ENCODE measurements at places on chromosomes 2 and 18.

GRCh38 chr2:15511686-15512085 is 49.4 kb downstream of the NBAS start:
- no peak for DNase-seq

DNA sequence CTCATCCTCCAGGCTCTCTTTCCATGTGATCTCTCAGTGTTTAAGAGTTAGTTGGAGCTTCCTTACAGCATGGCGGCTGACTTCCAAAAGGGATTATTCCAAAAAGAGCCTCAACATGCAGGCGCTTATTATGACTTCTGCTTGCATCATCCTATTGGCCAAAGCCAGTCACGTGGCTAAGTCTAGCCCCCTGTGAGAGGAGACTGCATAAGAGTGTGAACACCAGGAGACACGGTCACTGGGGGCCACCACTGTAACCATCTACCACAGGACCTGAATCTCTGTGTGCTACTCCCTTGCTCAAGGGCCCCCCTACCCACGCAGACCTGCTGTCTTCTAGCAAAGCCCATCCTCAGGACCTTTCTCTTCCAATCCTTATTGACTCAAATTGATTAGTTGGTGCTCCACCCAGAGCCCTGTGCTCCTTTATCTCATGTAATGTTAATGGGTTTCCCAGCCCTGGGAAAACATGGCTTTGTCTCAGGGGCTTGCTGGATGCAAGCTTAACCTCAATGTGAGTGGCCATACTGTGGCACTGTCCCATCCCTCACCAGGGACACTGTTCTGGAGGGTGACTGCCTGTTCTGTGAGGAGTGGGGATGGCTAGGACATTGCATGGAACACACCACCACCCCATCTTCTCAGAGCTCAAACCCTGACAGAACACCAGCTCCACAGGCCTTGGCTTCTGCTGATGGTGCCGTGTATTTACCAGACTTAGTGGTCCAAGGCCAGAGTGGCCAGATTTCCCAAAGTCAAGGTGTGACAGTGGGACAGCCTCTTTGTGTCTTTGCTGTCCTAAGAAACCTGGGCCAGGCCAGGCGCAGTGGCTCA is 4.2 kb downstream of the IL1RN start:
- DNase-seq, result no peak

DNA sequence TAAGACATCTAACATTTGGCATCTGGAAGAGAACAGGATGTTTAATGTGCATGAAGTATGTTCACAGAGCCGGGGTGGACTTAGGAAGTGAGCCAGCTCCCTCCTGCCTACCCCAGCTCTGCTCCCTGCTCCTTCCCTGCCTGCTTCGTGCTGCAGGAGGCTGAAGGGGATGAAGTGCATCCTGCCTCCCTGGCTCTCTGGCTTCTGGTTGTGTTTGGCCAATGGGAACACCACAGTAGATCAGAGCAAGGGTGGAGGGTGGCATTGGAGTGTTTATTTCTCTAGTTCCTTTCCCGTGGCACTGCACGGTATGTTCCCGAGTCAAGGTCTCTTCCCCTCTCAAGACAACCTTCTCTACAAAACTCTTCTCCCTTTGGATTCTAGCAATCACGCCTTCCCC is 379.9 kb downstream of the CLIP4 start:
- no peak for DNase-seq

DNA sequence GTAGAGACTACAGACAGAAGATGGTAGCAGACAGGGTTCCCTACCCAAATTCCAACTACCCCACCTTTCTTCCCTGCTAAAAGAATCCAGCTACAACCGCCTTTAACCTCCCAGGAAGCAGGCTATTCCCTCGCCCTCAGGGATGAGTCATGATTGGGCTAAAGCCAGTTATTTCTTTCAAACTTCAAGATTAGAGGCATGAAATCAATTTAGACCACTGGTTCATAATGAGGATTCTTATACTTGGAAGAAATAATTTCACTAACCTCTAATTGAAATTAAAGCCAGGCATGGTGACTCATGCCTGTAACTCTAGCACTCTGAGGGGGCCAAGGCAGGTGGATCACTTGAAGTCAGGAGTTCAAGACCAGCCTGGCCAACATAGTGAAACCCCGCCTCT is 20.0 kb downstream of the TRIP12 start:
- DNase-seq, result no peak

DNA sequence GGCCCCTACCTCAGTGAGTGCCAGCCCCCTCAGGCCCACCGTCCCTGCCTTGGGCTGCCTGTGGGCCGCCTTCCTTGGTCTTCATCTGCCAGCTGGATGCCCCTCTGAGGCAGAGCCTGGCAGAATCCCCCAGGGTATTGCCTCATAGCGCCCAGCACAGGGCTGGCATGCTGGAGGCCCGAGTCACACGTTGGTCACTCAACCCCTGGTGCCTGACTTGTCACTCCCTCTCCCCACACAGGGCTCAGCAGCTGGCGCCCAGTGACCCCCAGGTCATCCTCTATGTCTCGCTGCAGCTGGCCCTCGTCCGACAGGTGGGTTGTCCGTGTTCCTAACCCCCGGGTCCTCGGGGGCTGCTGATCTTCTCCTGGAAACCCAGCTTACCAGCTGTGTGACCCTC is 108.4 kb upstream of the MCFD2 start:
- DNase-seq, result no peak

DNA sequence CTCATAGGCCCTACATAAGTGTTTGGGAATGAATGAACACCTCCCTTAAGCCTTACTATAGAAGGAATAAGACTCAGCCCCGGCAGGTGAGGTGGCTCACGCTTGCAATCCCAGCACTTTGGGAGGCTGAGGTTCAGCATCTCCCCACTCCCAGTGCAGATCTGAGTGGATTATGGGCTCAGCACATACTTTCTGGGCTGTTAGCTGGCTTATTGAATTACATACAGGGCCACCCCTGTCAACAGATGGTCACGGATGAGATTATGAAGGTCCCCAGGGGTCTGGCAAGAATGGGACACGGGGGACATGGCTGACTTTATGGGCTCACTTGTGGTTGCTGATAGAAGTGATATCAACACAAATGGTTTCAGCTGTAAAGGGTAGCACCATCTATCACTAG is 322.3 kb downstream of the TSN start:
- no peak for DNase-seq

GRCh38 chr2:61759005-61759404 is 94.9 kb downstream of the FAM161A start:
- DNase-seq, result no peak

DNA sequence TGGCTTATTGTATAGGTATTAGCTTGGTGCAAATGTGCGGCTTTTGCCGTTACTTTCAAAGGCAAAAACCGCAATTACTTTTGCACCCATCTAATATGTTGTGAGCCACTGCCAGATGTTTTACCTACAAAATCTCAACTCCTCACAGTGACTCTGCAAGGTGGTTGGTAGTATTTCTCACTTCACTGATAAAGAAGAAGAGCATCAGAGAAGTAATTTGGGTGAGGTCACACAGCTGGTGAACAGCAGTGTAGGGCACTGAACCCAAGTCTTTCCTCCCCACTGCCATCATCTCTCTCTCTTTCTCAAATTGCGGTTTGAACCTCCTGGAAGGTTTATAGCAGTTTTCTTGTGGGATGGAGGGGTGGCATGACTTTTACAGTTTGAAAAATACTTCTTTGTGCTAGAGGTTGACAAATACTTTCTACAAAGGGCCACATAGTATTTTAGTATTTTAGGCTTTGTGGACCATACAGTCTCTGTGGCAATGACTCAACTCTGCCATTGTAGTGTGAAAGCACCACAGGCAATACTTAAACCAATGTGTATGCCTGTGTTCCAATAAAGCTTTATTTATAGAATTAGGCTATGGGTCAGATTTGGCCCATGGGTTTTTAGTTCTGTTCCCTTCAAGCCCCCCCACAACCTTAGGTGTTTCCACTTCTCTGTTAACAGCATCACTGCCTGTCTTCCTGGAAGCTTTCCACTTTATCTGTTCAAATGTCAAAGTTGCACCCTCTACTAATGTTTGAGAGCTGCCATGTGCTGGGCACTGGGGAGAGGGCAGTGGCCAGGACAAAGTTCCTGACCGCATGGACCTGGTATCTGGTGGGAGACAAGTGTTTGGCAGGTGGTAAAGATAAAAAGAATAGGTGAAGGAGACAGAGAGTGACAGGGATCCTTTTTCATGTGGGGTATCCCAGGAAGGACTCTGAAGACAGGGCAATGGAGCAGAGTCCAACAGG is 30.1 kb downstream of the FHOD3 start:
- no peak for DNase-seq

GRCh38 chr2:235066895-235067294 is 115.1 kb downstream of the SH3BP4 start:
- DNase-seq, result no peak

DNA sequence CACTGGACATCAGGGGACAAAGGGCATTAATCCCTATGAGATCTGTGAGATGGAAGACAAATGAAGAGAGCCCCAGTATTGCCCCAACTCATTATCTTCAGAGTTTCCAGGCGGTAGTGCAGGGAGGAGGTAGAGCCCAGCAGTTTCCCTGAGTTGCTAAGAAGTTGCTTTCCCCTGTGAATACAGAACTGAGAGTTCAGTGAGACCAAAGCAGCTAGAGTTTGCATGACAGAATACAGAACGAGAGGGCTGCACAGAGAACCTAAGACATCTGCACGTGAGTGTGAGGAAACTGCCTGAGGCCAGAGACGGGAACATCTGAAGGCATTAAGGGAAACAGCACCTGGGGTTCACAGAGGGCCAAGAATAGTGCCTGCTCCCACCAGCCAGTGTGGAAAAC is 18.1 kb upstream of the PGAP1 start:
- no peak for DNase-seq

DNA sequence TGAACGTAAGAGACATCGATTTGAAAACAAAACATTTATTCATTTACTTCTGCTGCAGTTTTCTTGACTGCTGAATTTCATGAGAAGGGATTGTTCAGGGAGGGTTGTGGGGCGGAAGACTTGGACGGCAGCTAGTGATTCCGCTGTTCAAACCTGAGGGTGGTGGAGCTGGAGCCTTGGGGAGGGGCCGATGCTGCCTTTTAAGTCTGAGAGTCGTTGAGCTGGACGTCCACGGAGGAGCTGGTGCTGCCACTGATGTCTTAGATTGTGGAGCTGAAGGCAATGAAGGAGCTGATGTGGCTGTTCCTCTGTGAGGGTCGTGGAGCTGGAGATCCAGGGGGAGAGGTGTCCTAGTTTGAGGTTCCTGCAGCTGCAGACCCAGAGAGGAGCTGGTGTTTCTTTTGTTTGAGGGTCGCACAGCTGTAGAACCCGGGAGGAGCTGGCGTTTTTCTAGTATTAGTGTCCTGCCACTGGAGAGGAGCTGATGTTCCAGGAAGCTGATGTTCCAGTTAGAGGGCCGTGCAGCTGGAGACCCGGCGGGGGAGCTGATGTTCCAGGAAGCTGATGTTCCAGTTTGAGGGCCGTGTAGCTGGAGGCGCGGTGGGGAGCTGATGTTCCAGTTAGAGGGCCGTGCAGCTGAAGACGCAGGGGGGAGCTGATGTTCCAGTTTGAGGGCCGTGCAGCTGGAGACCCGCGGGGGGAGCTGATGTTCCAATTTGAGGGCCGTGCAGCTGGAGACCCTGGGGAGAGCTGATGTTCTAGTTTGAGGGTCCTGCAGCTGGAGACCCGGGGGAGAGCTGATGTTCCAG is 150.9 kb downstream of the RTP5 start:
- DNase-seq, result no peak

DNA sequence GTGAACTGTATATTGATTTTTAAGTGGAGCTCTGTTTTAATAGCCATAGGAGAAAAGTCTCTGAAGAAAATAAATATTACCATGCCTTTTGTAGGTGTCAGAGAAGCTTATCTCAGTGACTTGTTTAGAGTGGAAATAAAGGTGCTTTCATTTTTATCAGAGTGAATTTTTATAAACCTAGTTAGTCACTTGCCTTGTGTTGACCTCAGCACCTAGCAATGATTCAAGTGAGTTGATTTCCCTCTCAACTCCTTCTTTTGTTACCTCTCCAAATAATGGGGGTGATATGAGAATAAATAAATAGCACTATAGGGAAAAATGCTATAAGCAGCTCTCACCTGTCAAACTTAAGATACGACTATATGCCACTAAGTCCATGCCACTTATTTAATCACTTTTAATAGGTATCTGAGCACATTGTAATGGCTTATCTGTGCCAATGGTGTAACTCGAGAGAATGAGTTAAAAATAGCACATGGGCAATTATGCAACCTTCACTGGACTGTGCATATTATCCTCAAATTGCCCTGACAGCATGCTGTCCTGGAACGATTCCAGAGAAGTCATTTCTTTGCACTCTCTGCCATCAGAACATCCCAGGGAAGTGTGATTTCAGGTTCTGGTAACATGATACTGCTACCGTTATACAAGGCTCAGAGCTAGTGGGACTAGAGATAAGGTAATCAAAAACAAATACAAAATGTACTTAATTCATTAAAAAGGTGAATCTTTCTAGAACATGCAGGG is 290.8 kb downstream of the CCDC85A start:
- no peak for DNase-seq

- DNase-seq, result no peak
Observed at GRCh38 chr18:10948421-10948820, 200.9 kb downstream of the PIEZO2 start.

- no peak for DNase-seq
Observed at GRCh38 chr2:162074928-162075688, 1.1 kb upstream of the DPP4 start.

DNA sequence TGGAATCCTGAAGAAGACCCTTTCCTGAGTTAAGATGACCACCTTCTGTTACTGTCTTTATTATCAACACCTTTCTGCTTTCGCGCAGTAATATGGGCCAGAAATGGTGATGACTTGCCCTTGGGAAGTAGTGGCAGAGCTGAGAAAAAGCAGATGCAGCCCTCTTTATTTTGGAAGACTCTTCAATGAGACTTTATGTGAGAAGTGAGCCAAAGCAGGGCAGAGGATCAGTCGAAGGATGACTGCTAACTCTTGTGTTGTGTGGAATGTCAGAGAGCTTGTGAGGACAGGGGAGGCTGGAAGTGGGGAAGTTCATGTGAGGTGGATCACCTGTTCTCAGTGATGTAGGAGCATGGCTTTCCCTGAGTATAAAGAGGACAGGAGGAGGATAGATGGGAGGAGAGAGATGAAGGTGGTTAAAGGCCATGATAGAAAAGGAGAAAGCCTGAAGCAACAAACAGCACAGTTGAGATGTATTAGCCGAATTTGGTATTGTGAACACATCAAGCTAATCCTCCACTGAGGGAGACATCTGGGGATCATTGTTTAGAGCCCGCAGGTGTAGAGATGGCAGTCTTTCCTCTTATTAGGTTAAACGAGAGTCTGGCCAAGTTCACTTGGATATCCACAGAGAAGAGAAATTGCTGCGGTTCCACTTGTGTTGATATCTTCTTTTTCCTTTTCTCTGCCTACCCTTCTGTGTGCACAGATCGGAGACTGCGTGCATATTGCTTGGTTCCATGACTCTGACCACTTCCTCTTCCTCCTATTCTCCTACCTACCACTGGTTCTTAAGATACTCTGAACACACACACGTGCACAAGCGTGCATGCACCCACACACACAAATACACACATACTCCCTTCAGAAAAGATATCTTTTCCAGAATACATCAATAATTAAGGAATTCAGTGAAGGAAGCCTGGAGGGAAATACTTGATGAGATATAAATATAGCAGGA is 67.4 kb downstream of the SLC9A2 start:
- DNase-seq, result no peak

DNA sequence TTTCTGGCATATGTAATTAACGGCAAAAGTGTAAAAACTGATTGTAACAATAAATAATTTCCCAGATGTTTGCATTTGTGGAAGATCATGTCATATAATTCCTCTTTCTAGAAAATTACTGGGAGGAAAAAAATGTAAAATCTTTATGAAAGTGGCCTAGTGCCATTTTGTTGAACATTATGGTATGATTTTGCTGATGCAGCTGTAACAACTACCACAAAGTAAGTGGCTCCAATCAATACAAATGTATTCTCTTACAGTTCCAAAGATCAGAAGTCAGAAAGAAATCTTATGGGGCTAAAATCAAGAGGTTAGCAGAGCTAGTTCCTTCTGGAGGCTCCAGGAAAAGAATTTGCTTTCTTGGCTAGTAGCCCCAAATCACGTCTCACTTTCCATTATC is 281.4 kb downstream of the CCDC178 start:
- no peak for DNase-seq
